ENCODE measurements at places on chromosomes 1 and 21.

DNA sequence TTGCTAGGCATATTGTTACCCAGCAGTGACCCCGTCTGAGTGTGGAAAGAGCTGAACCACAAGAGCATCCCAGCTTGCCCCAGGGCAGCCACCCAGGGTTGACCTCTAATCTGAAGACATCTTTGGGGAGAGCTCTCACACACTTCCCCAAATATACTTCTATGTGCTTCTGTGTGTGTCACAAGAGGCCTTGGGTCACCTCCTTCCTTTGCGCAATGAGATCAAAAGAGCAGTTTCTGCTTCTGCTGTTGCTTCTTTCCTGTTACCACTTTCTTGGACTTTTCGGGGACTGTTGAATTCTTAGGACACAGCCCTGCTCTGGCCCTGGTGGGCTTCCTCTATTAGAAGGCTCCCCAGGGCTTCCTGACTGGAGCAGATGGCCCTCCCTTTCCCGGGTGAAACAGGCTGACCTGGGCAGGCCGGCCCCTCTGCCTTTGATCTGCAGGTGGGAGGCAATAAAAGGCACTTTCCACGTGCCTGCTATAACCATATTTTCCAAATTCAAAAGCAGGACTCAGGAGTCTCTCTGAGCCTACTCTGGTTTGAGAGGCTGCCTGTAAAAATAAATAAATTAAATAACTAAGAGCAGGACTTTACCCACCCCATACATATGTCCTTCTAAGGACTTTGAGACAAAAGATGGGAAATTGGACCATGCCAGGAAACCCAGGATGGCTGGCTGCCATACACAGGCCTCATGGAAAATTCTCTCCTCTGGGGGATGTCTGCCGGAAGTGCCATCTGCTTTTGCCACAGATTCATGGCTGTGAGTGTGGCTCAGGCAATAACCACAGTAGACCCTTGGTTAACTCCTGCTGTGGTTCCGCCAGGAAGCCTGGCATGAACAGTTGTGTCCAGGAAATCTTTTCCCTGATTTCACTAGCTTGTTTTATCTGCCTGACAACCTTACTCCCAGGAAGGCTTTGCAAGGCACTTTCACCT, 28.3 kb upstream of the RCSD1 start:
- peak; percentile 46 for DNase-seq

- no peak for DNase-seq
These were observed 55.3 kb upstream of the HSPA13 start for GRCh38 chr21:14438211-14438610.

- DNase-seq: no peak
These were observed 837 bp upstream of the C1QB start for GRCh38 chr1:22651941-22652856.

DNA sequence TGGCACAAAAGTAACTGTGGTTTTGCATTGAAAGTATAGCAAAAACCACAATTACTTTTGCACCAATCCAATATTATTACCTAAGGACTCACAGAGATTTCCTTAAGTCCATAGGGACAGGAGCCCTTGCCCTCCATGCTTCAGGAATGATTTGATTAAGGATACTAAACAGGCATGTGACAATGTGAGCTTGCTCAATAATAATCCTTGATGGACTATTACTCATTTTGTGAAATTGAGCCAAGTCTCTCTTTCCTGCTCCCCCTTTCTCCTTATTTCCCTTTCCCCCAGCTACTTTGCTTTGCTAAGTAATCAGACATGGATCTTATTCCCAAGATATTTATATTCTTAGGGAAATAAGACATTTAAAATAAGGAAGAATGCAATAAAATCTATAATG, 21.6 kb upstream of the RGL1 start:
- DNase-seq: no peak

DNA sequence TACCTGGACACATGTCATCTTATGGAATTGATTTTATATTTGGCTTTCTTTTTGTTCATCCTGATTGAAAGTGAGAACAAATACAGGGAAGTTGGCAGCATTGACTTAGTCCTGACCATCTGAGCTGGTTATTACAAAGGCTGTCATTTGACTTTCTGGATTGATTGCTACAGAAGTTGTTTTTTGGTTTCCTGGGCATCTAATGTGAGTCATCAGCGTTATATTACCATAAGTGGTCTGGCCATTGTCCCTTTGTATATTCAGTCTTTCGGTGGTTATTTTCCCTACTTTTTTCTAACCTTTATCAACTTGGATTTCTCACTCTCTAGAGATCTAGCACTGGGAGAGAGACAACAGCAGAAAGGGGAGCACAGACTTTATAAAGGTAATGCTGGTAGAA, 1646.5 kb downstream of the MRPL39 start:
- no peak for DNase-seq

GRCh38 chr1:241140670-241141069, 216.3 kb downstream of the RGS7 start:
- DNase-seq: no peak

DNA sequence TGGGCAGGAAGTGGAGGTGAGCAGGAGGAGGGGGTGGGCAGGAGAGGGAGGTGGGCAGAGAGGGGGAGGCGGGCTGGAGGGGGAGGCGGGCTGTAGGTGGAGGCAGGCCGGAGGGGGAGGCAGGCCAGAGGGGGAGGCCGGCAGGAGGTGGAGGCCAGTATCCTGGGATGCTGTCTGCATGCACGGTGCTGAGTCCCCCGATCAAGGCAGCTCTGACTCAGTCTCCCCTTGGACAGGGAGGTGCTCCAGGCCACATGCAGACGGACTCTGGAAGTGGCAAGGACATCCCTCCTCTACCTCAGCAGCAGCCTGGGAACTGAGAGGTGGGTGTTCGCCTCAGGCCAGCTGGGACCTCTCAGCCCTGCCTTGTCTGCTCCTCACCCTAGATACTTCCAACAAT, 9.9 kb downstream of the IKBKE start:
- DNase-seq: no peak

- DNase-seq: peak; percentile 82
These were observed 132.9 kb upstream of the DPYD start for GRCh38 chr1:98053471-98054366.

DNA sequence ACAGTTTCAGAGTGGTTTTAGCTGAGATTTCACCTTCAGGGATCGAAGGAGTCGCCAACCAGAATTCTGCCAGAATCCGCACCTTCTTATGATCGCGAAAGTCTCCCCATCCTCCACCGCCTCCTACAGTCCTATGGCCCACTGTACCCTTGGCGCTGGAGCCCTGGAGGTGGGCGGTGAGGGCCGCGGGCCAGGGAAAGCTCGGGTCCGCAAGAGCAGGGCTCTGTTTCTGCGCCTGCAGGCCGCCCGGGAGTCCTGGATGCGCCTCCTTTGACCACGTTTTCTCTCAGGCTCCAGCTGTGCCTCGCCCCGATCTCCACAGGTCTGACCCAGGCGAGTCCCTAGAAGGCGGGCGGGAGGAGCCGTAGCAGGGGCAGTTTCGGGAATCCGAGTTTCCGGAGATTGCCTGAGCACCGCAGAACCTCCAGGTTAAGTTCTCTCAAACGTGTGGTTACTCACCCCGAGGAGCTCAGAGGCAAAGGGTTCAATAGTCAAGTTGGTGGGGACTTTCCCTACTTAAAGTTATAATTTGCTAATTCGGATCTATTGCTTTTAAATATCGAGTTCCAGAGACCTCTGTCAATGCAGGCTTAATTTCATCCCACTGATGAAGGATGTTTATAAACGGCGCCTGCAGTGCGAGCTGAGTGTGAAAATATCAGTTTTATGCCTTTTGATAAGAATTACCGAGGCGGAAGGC, 3.2 kb upstream of the LHX8 start:
- DNase-seq: no peak

Data from activated naive CD8-positive, alpha-beta T cell treated with anti-CD3 and anti-CD28 coated beads, Interleukin-2, amount 10 ng/mL, durations not matched to agents 7 days and 5 days (primary cell).